Stomach (tissue), 19 donors: ENCODE measurements at places on chromosomes 6 and 20.

DNA sequence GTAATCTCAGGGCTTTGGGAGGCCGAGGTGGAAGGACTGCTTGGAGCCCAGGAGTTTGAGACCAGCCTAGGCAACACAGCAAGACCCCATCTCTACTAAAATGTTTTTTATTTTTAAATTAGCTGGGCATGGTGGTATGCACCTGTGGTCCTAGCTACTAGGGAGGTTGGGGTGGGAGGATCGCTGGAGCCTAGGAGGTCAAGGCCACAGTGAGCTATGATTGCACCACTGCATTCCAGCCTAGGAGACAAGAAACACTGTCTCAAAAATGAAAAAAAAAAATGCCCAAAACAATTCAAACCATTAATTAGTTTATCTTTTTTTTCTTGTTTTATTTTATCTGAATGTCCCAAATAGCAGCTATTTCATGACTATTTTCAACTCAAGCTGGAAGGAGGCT is 85.8 kb downstream of the GMPR start:
- no peak for DNase-seq

GRCh38 chr6:37077191-37077904 is 71.9 kb downstream of the FGD2 start:
- DNase-seq, result no peak

- peak; percentile 99 for DNase-seq
Measured at GRCh38 chr6:88963139-88964090, at the start of gene RNGTT. TSS of gene RNGTT (minus strand) at chr6:88963618. CDS start at chr6:88963409, 209 bp downstream.

GRCh38 chr20:50584687-50585086 is 74.5 kb downstream of the PTPN1 start:
- no peak for DNase-seq

- no peak for DNase-seq
Measured at GRCh38 chr20:23003077-23003635, 32.0 kb upstream of the SSTR4 start.

DNA sequence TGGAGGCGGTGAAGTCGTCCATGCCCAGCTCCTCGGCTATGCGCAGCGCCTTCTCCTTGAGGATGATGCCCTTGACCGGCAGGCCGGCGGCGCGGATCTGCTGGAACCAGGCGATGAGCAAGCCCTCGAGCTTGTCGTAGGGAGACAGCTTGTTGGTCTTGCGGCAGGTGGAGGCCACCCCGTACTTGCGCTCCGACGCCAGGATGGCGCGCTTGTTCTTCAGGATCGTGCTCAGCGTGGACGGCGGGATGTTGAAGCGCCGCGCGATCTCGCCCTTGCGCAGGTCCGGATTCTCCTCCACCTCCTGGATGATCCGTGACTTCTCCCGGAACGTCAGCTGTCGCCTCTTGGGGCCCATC is 435 bp downstream of the CENPB start:
- peak; percentile 87 for DNase-seq

DNA sequence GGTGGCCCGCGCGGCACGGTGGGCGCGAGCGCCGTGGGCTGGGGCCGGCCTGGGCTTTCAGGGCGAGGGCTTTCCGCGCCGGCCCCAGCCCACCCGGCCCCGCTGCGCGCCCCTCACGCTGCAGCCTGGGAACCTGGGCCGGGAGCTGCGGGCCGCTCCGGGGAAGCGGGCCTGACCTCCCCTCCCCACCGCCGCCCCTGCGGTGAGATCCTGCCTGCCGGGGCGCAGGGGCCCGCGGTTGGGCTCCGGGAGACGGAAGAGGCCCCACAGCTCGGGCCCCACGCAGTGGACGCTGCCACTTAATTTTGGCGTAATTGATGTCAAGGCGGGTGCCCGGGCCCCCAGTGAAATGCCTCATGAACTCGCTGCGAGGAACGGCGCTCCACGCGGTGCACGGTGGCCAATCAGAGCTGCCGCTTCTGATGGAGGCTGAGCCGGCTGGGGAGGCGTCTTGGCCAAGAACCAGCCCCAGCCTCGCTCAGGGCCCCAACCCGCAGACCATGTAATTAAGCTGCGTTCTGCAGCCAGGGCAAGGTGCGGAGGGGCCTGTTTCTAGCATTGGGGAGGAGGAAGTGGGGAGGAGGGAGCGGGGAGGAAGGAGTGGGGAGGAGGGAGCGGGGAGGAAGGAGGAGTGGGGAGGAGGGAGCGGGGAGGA is 96.1 kb upstream of the BHLHE23 start:
- DNase-seq, result peak; percentile 29

GRCh38 chr6:31972709-31973350 is 892 bp upstream of the DXO start:
- no peak for DNase-seq

- DNase-seq, result no peak
Measured at GRCh38 chr6:142984386-142984785, 39.4 kb upstream of the HIVEP2 start.

GRCh38 chr6:43516367-43516696 is 394 bp downstream of the YIPF3 start:
- no peak for DNase-seq

DNA sequence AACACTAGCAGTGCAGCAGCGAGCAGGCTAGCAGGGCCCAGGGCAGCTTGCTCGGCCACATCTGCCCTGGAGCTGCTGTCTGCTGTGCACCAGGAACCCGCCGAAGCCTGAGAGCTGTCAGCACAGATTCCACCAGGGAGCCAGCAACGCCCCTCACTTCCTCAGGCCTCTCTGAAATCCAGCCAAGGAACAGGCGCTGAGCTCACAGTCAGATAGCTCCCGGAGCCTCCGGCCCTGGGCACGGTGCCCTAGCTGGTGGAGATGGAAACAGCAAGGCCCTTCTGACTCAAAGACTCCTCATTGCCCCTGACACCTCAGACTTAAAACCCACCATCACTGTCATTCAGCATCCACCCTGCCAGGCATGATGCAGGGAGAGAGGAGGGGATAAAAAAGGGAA is 839.4 kb downstream of the MAFB start:
- DNase-seq, result peak; percentile 28

GRCh38 chr20:62808211-62808865 is 3.7 kb downstream of the OGFR start:
- peak; percentile 70 for DNase-seq

DNA sequence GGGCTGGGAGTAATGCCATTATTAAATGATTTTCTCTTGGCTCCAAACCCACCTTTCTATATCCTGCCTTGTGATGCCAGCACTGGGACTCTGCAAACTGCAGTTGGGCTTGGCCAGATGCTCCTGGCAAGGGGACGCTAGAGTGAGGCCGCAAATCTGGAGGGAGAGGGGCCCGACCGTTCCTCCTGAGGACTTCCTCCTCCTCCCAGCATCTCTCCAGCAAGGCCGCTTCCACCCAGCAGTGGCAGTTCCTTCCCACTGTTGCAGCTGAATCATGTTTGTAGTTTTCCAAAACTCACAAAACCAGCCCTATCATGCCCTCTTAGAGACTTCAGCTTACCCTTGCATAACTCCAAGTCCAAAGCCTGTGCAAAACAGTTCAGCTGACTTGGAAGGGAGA is 244.4 kb downstream of the FOXA2 start:
- no peak for DNase-seq

- DNase-seq, result no peak
Measured at GRCh38 chr20:2616634-2617033, 35.8 kb upstream of the NOP56 start.

DNA sequence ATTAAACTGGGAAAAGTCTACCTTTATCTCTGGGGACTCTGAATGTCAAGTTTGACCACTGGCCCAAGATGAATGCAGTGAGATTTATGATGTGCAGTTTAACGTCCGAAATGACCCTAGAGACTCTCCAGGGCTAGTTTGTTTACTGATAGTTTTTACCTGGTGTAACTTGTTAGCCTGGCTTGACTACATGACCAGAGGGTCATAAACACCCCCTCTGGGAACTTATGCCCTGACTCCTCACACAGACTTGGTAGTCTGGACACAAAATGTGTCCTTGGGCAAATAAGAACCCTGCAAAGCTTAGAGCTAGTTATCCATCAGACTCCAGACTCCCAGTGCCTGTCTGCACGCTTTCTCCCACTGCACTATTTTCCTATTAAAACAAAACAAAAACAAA is 606.5 kb downstream of the HACE1 start:
- no peak for DNase-seq

DNA sequence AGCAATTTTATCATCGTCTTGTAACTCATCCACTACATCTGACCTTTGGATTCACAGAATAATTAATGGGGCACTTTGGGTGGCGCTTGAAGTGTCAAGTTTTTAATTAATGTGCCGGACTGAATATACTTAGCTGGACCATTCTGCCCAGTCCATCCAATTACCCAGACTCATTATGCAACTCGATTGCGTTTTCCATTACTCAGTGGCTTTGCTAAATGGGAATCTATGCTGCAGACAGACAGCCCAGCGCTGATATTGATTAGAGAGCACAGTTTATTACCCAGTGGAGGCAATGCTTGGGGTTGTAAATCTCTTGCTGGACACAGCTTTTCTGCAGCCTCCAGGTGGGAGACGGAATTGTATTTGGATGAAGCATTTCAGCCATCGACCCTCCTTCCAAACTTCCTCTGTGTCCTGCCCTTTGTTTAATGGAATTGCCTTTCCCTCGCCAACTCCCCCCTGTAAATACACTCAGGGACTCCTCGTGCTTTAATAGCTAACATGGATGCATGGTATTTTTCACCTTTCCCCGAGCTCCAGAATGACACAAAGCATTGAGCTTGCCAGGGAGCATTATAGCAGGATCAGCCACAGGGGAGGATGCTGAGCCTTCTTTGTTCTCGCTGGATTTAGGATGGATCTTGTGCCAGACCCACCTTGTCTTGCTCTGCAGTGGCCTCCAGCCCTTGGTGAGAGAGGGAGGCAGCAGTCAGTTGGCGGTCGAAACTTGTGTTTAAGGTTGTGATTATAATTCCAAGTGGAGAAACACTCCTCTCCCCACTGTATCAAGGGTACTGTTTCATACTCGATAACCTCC is 59.7 kb downstream of the EDN3 start:
- peak; percentile 35 for DNase-seq

DNA sequence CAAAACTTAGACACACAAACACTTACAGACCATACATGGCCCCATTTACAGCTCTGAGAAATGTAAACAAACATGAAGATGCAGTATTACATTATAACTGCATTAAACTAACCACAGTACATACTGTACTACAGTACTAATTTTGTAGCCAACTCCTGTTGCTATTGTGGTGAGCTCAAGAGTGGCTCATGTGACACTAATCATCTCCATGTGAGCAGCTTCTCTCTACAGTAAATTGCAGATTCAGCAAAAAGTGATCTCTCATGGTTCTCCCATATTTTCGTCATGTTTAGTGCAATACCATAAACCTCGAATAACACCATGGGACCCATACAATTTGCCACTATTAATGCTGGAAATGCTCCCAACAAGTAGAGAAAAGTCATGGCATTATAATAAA is 860.4 kb downstream of the EPHA7 start:
- no peak for DNase-seq

GRCh38 chr6:24520929-24521546 is 26.3 kb downstream of the ALDH5A1 start:
- peak; percentile 56 for DNase-seq

- DNase-seq, result peak; percentile 91
Measured at GRCh38 chr6:158033751-158034702, 52.4 kb downstream of the SYNJ2 start.

- DNase-seq, result no peak
Measured at GRCh38 chr20:10786678-10787077, 112.9 kb upstream of the JAG1 start.

DNA sequence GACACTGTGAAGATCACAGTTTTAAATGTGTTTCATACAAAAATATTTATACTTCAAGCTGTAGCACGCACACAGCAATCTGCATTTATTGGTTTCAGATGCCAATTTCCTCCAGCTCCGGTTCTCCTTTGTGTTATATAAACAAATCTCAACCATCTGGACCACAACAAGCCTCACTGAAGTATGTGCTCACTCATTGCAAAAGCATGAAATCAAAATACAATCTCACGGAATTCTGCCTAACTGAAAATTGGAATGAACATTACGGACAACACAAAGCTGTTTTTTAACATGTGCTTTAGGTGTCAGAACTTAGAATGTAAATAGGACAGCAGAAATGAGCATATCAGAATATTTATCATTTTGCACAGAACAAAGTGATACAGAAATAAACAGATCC is 38.0 kb downstream of the RCAN2 start:
- no peak for DNase-seq

- no peak for DNase-seq
Measured at GRCh38 chr20:43993560-43993959, 78.9 kb downstream of the TOX2 start.

DNA sequence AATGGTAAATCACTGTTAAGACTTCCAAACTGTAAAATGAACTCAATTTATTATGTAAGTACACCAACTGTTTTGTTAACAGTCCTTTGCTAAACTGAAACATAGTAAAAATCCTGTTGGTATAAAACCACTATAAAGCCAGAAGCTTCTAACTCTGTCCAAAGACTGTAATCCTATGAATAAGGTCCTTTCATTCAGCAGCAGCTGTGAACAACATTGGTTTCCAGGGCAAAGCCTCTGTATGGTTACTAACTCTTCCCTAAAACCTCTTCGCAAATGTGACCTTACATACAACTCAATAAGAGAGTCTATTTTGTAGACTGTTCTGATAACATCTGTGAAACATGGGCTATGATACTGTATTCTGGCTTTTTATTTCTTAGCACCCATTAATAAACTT is 40.1 kb downstream of the NUP153 start:
- no peak for DNase-seq

- DNase-seq, result no peak
Measured at GRCh38 chr6:99612551-99613408, 6.1 kb downstream of the PRDM13 start.

GRCh38 chr6:29705389-29706231 is 17.6 kb upstream of the HLA-F start:
- DNase-seq, result no peak

- no peak for DNase-seq
Measured at GRCh38 chr6:92847988-92848387, 571.4 kb downstream of the EPHA7 start.

DNA sequence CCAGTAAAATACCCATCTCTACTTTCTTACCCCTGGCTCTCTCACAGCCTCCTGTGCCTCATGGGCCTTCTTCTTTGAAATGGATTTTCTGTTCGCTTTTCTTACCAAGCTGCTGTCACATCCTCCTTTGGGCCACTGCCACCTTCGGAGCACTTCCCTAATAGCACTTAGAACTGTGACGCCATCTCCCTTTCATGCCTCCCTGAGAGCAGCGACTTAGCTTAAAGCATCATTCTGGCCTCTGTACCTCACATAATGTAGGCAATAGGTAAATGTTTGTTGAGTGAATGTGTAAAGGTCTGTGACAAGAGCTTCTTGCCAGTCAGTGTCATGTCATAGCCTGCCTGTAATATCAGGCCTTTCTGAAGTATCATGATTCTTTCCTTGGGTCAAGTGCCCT is 78.8 kb downstream of the ADGRG6 start:
- no peak for DNase-seq
